ENCODE measurements at places on chromosomes 6 and 20.

DNA sequence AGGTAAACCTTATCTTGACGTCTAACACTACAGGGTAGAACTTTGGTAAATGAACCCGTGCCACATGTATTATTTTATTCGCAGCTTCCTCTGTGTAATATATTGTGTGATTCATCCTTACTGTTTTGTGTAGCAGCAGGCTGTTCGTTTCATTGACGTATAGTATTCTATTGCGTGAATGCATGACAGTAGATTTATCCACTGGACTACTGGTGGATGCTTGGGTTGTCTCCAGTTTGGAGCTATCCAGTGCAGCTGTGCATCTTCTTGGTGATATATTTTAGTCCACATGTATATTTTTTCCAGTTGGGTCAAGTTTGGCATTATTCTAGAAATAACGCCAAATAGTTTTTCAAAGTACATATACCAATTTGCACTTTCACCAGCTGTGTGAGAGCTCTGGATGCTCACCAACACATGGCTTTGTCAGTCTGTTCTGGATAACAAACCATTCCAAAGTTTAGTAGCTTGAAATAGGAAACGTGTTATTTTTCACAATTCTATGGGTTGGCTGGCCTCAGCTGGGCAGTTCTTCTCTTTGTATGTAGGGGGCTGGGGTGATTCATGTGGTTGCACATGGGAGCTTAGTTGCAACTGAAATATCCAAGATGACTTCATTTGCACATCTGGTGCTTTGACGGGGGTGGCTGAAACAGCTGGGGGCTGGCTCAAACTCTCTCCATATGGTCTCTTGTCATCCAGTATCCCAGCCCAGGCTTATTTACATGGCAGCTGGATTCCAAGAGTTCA is 9.3 kb downstream of the ECT2L start:
- peak; percentile 64 for DNase-seq

DNA sequence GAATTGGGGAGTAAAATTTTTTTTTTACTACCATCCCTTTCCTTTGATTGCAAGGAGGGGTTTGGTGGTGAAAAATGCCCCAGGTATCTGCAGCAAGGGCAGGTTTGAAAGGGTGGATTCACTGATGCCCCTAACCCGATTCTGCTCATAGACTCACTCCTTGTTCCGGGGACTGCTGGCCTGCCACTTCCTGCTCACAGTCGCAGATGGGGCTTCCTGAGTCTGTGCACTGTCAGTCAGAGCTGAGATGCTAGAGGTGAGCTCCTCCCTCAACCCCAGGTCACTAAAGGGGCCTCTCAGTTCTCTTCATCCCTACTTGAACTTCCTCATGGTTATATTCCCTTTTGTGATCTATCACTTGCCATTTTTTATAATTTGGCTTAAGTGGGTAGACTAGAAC is 357.9 kb downstream of the FARS2 start:
- DNase-seq: no peak

DNA sequence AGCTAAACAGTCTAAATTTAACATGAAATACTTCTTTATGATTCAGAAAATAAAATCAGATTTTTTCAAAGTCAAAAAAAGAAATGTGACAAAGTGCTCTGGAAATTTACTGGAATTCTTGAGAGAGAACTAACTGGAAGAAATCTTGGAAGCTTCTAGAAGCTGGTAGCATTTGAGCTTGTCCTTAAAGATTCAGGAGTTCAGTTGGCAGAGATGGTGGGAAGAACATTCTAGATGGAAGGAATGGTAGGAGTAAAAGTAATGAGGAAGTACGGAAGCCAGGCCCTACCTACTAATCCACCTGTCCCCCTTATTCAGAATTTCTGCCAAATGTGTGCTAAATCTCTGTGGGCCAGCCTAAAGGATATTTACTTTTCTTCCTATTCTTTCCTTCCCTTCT is 21.2 kb downstream of the RALY start:
- DNase-seq: no peak

- no peak for DNase-seq
These were observed 10.5 kb upstream of the SRXN1 start for GRCh38 chr20:663315-664090.

GRCh38 chr20:44402391-44403193 is 47.1 kb downstream of the HNF4A start:
- no peak for DNase-seq

DNA sequence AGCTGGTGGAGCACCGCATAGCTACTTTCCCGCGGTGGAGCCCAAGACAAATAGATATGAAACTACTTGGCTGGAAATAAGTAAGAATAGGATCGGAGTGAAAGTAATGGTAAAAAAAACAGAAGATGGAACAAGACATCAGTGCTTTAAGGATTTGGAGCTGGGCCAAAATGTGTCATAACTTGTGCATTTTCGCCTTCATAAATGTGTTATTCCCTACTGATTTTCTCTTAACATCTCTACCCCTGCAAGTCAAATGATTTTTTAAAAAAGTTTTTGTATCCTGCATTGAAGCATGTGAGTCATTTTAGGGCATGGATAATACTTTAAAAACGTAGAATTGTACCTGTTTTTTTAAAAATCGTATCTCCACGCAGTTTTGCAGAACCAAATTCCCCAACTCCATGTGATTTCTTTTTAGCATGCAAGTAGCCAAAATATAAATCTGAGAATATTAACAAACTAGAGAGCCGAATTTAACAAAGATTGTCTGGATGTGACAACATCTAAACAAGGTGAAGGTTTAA is 882 bp upstream of the FAM184A start:
- peak; percentile 75 for DNase-seq

DNA sequence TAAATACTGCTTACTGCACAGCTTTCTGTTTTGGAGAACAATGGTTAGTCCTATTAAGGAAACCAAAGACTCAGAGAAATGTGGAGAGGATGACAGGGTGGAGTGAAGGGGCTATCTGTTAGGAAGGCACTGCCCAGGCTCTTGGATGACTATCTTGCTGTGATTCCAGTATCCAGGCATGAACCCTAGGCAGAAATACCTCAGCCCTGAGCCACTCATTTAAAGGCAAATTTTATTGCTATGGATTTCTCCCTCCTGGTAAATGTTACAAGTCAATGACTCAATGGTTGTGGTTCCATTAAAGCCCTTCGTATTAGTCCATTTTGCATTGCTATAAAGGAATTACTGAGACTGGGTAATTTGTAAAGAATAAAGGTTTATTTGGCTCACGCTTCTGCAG is 25.9 kb downstream of the ADGRF4 start:
- no peak for DNase-seq

DNA sequence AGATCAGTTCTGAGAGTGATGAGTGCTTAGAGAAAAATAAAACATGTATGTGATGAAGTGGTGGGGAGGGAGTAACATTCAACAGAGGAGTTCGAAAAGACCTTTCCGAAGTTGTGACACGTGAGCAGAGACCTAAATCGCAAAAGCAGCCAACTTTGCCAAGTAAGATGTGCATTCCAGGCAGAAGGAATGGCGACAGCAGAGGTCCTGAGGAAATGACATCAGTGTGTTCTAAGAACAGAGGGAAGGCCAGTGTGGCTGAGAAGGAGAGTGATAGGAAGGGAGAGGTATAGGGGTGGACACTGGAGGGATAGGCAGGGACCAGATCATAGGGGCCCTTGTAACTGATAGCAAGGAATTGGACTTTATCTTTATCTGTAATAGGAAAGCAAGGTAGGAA is 51.3 kb downstream of the ADAT2 start:
- no peak for DNase-seq

- DNase-seq: no peak
These were observed 5.7 kb downstream of the EBF4 start for GRCh38 chr20:2698186-2698817.

GRCh38 chr6:40917603-40918002 is 121.4 kb downstream of the UNC5CL start:
- no peak for DNase-seq

GRCh38 chr6:33114406-33114805 is 38.6 kb downstream of the HLA-DPB1 start:
- DNase-seq: no peak

DNA sequence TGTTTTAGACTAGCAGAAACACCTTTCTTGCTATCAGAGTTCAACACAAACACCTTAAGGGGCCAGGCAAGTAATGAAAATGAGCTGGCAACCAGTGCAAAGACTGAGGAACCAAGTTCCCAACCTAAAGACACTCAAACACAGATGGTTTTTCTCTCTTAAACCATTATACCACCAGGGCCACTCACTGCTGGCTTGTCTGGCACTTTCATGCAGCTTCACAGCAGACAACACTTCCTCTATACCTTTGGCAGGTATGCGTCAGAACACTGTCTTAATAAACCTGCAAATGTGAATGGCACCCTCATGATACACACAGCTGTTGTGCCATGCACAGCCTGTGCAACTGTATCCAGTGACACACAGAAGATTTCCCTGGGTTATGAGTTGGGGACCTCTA is 41.6 kb downstream of the NFATC2 start:
- DNase-seq: no peak

GRCh38 chr6:38091613-38092012 is 272.1 kb downstream of the ZFAND3 start:
- no peak for DNase-seq

GRCh38 chr6:110509617-110510241 is 33.3 kb upstream of the SLC22A16 start:
- peak; percentile 66 for DNase-seq

DNA sequence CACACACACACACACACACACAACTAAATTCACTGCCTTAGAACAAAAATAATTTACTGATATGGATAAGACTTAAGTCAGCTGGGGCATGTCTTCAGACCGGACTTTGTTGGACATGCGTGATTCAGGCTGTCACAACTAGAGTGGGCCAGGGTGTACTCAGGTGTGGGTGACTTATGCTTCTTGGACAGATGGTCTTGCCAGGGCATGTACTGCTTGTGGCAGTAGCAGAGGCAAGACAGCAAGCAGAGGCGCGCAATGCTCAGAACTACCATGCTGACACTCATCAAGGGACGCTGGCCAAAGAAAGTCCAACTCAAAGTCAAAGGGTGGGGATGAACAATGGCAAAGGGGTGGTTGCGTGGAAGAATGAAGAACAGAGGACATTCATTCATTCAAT is 437.5 kb downstream of the CBLN4 start:
- no peak for DNase-seq

GRCh38 chr6:97186416-97186999 is 96.5 kb downstream of the MMS22L start:
- peak; percentile 63 for DNase-seq

DNA sequence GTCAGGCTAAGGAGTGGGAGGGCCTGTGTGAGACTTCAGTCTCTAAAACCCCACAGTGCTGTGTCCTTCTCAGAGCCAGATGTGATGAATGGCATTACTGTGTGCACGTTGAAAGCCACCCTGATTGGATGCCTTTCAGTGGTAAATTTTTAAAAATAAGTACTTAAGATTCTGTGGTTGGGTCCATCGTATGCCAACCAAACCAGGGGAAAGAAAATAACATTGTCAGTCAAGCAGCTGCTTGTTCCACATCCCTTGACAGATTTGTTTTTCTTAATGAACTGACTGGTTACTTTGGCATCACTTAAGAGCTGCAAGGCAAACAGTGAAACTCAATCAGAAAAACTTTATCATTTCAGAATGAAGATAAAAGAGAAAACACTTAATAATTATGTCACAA is 334.0 kb upstream of the NT5E start:
- DNase-seq: no peak

GRCh38 chr6:2630891-2631571 is 119.7 kb downstream of the MYLK4 start:
- peak; percentile 14 for DNase-seq

DNA sequence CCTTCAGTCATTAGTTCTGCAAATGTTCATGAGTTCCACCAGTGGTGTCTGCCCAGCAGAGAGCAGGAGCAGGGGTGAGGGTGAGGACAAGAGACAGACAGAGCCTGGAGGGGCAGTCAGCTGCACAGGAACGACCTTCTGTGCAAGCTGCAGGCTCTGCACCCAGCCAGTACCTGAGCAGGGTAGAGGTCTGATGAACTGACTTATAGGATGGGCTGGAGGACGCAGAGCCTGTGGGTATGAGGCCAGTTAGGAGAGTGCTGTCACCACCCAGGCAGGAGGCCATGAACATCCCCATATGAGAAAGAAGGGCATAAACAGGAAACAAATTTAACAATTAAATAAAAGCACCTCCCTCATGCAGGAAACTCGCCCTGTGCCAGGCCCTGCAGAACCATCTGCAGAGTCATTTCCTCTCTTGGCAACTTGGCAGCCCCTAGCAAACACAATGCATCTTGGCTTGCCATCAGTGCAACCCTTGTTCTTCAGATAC is 17.9 kb downstream of the C6orf15 start:
- DNase-seq: no peak

DNA sequence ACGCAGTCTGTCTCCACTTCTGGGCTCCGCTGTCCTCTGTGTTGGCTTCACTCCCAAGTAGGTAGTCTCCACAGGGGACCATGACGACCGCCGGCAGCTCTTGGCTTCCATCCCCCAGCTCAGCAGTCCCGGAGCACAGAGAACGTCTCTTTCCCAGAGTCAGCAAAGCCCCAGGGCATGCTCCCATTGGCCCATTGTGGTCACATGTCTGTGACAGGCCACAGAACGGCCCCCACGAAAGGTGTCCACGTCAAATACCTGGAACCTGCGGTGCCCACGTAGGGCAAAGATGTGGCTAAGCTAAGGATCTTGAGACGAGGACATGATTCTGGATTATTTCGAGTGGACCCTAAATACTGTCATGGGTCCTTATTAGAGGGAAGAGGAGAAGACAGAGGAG is 438.4 kb upstream of the SULF2 start:
- DNase-seq: no peak

DNA sequence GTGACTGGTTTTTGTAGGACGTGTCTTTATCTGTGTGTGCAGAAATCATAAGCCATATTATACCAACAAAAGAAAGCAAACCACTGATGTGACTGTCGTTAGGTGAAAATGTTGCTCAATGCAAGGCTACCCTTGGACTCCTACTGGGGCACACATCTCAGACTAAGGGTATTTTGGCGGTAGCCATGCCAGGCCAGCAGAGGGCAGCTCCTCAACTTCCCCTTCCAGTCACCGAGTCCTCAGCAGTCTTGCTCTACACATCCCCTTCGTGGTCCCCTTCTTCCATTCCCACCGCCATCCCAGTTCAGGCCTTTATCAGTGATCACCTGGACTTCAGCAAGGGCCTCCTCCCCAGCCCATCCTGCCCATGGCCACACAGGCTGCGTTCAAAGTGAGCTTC is 113.7 kb upstream of the GGTLC1 start:
- no peak for DNase-seq

DNA sequence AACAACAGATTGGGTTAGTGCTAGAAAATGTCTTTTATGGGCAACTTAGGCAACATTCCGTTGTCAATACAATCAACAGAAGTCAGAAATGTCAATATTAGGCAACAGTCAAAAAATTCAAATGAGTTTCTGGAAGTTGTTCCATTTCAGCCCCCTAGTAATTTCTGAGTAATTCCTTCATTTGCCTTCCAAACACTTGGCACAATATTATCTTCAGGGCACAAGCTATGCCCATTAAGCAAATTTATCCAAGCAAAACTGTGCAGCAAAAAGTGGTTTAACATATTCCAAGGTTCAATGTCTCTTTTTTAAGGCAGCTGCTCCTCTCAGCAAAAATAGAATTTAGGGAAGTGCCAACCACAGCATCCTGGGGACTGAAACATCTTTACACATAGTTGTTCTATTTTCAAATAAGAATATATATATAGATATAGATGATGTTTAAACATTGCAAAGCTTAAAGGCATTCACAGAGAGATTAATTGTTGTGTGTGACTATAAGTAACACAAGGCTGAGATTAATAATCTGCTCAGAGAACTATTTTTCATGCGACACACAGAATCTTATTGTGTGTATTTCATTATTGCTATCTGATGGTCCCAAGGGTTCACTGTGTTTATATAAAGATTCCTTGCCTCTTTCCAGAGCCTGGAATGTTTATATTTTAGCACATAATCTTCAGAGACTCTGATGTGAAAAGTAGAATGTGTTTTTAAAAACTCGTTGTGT is 75.2 kb upstream of the ADTRP start:
- DNase-seq: peak; percentile 83

- DNase-seq: no peak
These were observed 267.9 kb downstream of the ADGRG6 start for GRCh38 chr6:142569676-142570075.
